GM23248 (cell line): ENCODE measurements at places on chromosomes 11 and 22.

GRCh38 chr11:22668005-22668796, 1.8 kb downstream of the GAS2 start:
- no peak for DNase-seq

DNA sequence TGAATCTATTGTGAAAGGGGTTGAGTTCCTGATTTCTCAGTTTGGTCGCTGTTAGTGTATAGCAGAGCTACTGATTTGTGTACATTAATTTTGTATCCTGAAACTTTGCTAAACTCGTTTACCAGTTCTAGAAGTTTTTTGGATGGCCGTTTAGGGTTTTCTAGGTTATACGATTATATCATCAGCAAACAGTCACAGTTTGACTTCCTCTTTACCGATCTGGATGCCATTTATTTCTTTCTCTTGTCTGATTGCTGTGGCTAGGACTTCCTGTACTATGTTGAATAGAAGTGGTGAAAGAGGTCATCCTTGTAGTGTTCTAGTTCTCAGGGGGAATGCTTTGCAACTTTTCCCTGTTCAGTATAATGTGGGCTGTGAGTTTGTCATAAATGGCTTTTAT, 24.6 kb upstream of the OOSP4B start:
- no peak for DNase-seq

DNA sequence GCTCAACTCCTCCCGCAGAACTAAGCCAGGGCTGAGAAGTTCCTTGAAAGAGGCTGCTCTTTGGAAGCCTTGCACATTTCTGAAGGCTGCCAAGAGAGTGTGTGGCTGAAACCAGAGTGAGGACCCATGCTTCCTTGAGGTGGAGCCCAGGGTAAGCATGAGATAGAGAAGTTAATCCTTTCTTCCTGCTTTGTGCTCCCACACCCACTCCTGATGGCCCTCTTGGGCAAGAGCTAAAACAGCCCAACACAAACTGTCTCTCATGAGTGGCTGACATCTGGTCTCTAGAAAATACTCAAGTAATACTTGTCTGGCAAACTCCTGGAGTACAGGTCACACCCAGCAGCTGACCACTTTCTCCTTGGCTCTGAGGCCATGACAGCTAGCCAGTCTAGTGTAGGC, 523.7 kb downstream of the INSC start:
- DNase-seq = no peak

DNA sequence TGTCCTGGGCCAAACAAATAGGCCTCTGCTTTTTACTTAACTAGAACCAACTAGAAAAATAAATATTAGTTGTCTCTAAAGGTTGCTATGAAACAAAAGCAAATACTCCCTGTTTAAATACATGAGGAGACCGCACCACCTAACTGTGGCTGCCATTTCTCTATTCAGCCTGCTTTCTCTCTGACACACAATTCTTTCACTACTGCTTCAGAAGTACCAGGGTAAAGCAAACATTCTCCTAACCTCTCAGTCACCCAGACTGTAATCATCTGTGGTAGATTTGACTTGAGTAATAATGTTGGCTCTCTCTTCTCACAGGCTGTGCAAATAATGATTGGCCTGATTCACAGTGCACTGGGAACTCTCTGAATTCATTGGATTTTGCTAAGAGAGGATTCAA, 41.0 kb upstream of the MS4A8 start:
- no peak for DNase-seq

DNA sequence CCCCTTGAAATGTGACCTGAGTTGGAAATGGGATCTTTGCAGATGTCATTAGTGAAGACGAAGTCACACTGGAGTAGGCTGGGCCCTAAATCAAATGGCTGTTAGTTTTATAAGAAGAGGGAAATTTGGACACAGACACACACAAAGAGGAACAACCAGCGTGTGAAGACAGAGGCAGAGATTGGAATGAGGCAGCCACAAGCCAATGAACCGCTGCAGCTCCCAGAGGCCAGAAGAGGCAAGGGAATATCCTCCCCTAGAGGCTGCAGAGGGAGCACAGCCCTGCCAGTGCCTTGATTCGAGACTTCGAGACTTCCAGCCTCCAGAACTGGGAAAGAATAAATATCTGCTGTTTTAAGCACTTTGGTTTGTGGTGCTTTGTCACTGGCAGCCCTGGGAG, 484.5 kb downstream of the MN1 start:
- no peak for DNase-seq

GRCh38 chr11:114133548-114134329, 74.2 kb downstream of the ZBTB16 start:
- peak; percentile 23 for DNase-seq

- DNase-seq = no peak
Observed at GRCh38 chr11:65854161-65854592, 3.8 kb downstream of the CFL1 start.

GRCh38 chr11:76026281-76026680, 180.0 kb downstream of the WNT11 start:
- no peak for DNase-seq

DNA sequence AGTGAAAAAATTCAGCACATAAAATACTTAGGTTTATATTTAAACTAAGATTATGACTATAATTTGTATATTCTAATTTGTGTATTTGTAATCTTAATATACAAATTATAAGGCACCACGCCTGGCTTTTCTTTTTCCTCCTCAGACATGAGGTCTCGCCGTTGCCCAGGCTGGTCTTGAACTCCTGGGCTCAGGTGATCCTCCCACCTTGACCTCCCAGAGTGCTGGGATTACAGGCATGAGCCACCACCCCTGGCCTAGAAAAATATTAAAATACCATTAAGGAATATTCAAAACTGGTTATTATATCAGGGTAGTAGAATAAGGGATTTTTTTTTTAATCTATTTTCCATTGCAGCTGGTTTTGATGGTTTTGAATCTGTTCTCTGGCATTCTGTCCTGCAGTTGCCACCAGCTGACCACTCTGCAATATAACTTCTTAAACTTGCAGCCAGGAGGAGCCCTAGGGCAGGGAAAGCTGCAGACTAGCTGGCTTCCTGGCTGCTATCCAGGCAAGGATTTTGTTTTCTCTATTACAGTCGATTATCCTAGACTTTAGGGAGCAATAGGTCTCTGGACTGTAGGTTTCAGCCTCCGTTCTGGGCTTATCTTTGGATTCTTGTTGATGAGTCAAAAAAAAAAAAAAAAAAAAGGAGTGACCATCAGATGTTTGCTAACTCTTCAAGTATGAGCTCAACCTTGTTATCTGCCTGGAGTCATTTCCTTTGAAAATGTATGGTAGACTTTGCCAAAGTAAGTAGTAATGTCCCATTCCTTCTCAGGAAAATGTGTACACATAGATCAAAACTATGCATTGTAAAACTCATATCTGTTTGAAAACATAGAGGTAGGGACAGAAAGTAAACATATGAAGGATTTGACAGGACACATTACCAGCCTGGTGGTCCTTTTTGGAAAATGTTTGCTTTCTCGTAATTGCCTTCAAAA, 13.2 kb downstream of the POLA2 start:
- DNase-seq = peak; percentile 96

GRCh38 chr11:114233755-114234154, 62.4 kb upstream of the NNMT start:
- no peak for DNase-seq
